Spinal cord (tissue), 10 donors: ENCODE measurements at places on chromosomes 5 and 9.

DNA sequence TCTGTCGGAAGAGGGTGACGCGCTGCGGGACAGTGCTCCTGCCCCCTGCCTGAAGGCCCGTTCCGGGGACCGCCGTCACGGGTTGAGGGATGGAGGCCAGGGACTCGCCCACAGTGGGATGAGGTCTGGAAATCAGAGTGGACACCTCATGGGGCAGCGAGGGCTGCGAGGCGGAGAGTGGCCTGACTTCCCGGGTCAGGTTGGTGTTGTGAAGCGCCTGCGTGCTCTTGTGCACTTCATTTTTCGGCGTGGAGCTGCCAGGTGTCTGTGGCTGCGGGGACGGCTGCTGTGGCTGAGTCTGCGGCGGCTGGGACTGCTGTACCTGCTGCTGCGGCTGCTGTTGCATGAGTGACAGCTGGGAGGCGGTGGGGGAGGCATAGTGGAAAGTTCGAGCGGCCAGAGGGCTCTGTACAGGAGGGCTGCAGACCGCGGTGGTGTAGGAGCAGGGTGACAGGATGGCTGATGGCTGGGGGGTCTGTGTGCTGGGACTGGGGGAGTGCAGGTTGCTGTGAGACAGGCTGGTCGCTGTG is 434.1 kb downstream of the HCN1 start:
- no peak for DNase-seq

DNA sequence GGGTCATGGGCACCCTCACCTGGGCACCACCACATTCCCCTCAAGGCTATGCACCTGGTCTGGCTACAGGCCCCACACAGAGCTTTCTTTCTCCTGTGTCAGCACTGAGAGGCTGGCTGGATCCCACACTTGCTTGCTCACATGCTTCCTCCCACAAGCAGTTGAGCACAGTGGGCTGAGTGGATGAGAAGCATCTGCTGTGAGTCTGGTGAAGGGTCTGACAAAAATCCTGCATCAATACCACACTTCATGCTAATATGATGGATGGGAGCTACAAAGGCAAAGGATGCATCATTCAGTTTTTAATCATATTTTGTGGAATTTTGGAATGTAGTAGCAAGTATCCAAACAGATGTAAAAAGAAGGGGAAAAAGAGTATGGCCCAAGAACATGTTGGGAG is 830.8 kb upstream of the PTPRD start:
- DNase-seq = no peak

DNA sequence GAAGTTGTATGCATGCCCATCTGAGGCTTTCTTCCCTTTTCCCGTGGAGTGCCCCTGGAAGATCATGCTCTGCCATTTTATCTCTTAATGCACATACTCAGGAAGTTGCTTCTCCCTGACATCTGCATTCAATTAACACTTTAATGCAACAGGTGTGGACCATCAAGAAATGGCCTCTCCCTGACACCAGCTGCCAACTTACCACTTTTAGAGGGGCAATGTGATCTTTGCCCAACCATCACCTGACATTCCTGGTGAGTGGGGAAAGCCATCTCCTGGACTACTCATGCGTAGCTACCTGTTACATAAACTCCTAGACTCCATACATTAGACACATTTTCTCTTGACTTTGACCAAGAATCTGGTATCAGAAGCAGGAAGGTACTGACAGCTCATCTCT is 1450.4 kb upstream of the CDH9 start:
- DNase-seq = no peak

- peak; percentile 19 for DNase-seq
These were observed 278.4 kb upstream of the IRX1 start for GRCh38 chr5:3317051-3317795.
